ENCODE measurements at places on chromosomes 4 and X.

GRCh38 chr4:41535911-41536371, 2.0 kb upstream of the LIMCH1 start:
- no peak for DNase-seq

DNA sequence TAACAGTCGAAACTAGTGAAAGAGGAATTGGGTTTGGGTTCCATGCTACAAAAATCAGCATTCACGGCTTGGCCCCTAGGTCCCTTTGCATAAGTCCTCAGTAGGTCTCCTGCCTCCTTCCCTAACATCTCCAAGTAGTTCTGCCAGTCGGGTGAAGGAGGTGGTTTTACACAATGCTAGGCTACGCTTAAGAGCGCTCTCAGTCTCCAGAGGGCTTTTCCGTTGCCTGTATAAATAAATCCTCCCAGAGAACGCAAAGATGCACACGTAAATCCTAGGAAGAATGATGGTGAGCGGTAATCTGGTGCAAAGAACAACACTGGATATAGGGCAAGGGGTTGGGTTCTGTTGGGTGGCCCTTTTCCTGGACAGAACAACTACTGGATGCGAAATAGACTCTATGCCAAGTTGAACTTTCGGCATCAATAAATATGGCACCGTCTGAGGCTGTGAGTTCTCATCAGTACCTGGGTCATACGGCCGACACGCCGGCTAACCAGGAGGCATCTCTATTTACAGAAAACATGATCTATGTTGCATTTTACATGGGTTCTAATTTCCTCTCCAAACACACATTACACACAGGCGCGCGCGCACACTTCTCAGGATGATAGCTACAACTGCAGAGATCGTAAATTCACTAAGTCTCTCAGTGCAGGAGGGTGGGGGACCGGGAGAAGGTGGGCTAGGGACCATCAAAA, 1.3 kb downstream of the CAMK2D start:
- peak; percentile 48 for DNase-seq

DNA sequence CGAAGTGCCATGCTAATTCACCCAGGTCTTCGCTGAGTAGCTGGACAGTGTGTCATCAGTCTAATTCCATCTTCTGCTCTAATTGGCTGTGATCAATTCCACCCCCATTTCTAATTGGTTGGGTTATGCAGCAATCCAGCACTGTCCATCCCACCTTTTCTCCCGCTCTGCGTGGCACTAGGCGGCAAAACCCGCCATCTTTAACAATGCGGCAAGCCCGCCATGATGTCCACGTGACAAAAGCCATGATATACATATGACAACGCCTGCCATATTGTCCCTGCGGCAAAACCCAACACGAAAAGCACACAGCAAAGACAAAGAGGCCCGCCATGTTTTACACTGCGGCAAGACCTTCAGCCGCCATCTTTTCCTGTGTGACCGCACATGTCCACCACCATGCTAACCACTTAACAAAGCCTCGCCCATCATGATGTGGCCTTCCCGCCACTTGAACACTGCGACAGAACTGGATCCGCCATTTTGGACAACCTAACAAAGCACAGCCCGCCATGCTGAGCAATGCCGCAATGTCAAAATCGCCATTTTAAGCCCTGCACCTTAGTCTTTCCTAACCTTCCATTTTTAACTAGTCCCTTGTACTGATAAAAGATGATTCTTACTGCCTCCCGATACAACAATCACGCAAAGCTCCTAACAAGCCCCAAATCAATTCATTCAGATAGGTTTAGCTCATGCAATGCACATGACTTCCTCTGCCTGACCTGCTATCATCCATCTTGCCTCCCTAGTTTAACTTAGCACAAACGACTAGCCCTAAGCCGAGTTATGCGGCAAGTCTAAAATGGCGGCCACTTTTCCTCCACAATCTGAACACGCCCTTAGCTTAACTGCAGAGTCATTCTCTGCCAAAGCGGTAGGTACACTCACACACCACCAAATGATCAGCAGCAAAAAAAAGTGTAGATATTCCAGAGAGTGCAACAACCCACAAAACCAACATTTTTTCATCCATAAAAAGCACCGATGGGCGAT, 288.3 kb downstream of the CHIC1 start:
- DNase-seq, result no peak

DNA sequence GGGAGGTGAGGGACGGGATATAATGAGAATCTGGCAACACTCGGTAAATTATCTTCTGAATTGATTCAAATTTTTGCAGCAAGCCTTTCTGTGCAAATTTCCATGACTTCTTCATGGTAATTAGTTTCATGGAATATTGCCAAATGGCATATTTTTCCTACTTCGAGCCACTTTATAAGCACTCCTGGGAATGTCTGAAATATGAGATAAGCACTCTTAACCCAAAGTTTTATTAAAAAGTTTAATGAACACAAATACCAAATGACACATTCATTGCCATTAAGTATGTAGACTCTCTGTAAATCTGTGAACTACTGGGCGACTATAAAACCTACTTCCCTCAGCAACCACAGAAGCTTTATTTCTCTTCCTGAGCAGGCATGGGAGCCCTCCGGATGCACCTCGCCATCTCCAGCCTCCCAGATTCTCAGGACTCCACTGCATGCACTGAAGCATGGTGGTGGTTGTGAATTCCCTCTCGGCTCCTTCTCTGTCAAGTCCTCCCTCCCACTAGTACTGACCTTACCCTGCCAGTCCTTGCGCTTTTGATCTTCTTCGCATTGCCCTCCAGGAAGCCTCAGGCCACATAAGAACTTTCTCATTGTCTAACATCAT, 154.4 kb upstream of the RPL34 start:
- DNase-seq, result no peak

DNA sequence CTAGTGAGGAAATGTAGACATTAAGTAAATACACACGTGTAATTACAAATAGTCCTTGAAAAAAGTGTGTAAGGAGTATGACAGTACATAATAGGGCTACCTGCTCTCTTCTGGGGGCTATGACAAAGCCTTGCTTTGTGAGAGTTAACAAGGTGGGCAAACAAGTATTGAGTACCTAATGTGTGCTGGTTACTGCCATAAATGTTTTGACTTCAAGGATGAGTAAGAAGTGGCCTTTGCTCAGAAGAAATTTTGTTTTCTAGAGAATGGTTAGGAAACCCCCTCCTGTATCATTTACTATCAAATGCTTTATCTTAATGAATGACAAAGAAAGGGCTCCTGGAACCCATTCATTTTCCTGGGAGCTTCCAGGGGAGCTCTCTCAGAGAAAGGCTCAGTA, 167.0 kb upstream of the CASK start:
- DNase-seq, result no peak

- no peak for DNase-seq
Observed at GRCh38 chrX:136896121-136896914, 15.8 kb upstream of the RBMX start.

DNA sequence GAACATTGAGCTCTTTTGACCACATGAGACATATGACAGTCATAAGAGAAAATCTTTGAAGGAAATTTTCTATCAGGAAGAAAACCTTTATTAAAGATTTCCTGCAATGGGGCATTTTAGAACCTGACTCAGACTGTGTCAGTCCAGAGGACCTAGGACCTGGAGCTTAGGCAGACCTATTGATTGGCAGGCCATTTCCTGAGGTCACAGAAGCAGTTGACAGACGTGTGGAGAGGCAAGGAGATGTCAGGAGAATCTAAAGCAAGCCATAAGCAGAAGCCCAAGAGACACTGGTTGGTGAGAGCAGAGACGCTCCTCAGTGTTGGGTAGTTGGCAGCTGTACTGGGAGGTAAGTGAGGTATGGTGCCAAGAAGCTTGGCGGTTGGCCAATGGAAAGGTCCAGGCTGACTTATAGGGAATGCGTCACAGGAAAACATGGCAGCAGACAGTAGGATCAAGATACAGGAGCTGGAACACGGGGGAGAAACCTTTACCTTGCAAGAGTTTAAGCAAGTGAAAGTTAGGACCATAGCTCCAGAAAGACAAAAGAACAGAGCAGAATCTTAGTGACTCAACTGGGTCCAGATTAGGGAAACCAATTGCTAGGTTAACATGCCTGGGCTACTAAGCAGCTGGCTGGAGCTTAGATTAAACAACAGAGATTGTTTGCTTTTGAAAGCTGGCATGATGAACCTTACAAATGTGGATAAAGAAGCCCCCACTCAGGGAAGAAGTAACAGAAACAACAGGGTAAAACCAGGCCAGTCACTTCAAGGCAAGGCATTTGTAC, 18.6 kb downstream of the PALLD start:
- no peak for DNase-seq

- no peak for DNase-seq
Observed at GRCh38 chr4:17630228-17630627, 15.8 kb downstream of the MED28 start.

DNA sequence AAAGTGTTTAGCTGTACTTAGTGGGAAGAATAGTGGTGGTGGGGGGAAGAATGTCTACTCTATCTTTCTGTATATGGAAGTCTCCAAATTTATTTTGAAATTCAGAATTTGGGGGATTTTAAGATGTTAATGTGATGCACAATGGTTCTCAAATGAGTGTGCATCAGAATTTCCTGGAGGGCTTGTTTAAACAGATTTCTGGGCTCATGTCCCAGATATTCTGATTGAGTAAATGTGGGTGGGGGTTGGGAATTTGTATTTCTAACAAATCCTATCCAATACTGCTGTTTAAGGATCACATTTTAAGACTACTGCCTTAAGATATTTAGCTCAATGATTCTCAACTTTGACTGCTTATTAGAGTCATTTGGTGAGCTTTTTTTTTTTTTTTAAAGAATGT, 15.1 kb upstream of the INTS6L start:
- no peak for DNase-seq

GRCh38 chr4:154616731-154617130, 4.3 kb upstream of the FGG start:
- no peak for DNase-seq

- no peak for DNase-seq
Observed at GRCh38 chrX:150446995-150447394, 83.9 kb downstream of the MAMLD1 start.

GRCh38 chr4:1300466-1301455, 11.1 kb downstream of the MAEA start:
- peak; percentile 100 for DNase-seq

- DNase-seq, result peak; percentile 51
Observed at GRCh38 chrX:53261355-53261972, 19.9 kb downstream of the IQSEC2 start.

- DNase-seq, result no peak
Observed at GRCh38 chrX:112627206-112627605, 52.5 kb downstream of the LHFPL1 start.

DNA sequence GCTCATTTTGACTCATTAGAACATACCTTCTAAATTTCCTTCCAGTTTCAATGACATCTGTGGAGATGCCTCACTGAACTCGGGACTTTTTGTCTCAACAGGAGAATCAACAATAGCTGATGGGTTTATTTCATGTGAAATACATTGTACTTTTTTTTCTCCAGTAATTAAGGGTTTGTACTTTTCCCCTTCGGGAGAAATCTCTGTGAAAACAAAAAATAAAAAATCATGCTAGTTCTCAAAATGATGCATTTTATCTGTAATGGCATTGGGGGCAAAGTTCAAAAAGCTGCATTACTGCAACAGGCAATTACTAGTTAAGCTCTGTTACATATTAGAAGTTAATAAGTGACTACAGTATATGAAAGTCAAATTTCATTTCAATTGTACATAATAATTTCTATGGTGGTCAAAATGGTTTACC, 167.3 kb upstream of the SH3RF1 start:
- no peak for DNase-seq

GRCh38 chrX:120244735-120245498, 5.7 kb upstream of the ZBTB33 start:
- DNase-seq, result peak; percentile 80

DNA sequence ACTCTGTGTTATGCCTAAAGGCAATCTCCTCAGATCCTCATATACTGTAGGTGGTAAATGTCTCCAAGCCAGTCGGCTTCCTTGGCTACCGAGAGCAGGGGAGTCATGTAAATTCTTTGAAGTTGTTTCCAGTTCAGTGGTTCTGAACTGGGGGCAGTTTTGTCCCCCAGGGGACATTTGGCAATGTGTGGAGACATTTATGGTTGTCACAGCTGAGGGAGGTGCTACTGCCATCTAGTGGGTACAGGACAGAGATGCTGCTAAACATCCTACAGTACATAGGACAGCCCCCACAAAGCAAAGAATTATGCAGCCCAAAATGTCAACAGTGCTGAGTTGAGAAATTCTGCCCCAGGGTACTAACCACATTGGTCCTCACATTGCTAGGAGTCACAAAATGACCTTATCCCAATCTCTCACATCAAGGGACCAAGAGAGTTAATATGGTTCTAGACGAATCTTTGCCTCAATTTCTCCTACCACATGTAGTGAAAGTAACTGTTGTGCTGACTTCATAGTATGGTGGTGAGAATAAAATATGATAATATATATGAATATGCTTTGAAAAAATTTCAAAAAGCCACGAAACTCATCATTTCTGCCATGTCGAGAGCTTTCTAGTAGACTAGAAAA, 104.4 kb upstream of the ARHGAP24 start:
- DNase-seq, result peak; percentile 69

DNA sequence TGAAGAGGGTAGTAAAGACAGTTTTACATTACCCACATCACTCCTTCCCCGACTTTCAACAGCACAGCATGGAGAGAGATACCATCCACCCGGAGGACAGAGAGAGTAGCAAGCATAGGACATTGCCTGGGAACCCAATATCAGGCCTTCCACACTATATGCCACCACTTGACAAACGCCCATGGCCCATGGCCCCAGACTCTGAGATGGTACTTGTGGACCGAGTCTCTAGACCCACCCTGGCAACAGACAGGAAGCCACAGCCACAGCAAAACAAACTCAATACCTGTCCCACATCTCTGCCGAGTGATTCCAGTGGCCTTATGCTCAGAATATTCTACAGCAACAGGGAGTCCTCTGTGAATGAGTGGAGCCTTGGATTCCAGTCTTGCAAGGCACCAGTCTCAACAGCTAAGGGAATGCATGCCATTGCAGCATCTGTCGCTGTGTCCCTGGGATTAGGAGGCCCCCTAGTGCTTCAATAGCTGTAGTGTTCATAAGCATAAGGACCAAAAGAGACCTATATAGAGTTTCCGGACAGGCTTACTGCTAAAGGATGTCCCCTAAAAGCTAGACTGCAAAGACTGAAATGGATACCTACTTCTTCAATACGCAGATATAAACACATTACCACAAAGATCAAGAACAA, 14.7 kb upstream of the CT55 start:
- DNase-seq, result peak; percentile 70

DNA sequence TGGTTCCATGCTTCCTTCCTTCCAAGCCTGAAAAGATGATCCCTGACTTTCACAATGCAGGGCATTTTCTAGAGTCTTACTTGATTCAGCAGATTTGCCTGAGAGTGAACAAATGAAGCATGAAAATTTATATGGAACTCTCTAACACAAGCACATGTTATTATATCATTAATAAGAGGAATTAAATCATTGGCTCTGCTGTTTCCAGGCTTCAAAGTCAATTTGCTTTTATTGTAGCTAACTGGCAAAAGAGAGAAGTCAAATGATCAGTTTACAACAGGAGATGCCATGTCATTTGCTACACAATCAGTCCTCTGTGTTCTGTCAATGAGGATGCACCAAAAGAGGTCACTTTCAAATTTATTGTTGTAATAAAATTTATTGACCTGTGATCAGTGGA, 101.5 kb upstream of the UGT8 start:
- DNase-seq, result no peak

- peak; percentile 67 for DNase-seq
Observed at GRCh38 chrX:24395775-24396174, 35.3 kb downstream of the SUPT20HL1 start.

Data from NB4 (cell line).